ENCODE measurements at places on chromosomes 4 and X.
A peak's percentile ranks its signal among the peaks of the same experiment; 100 is the strongest.

GRCh38 chrX:137549073-137549472 lies 16.9 kb upstream of the ZIC3 start:
- no peak for DNase-seq

DNA sequence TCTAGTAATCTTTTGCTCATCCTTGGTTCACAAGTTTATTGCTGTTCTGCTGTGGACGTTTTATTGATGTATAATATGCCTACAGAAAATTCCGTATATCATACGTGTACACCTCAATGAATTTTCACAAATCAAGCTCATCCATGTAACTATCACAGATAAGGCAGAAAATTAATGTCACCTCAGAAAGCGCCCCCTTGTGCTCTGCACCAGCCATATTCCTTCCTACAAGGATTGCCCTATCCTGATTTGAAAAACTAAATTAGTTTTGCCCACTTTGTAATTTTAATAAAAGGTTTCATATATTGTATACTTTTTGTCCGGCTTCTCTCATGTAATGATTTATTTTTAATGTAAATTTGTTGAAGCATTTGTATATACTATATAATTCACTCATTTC lies 390.8 kb downstream of the ADGRL3 start:
- no peak for DNase-seq

DNA sequence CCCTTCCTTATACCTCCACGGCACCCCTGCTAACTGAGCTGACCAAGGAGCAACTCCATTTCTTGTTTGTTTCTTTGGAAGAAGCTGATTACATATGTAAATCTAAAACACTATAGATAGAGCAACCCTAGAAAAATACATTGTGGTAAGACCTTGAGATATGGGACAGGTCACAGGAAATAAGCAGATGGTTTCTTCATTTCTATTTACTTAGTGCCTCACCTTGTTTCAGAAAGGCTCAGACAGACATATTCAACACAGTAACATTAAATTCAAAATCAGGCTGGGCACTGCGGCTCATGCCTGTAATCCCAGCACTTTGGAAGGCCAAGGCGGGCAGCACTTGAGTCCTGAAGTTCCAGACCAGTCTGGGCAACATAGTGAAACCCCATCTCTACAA lies 47.3 kb downstream of the IRF2 start:
- no peak for DNase-seq

DNA sequence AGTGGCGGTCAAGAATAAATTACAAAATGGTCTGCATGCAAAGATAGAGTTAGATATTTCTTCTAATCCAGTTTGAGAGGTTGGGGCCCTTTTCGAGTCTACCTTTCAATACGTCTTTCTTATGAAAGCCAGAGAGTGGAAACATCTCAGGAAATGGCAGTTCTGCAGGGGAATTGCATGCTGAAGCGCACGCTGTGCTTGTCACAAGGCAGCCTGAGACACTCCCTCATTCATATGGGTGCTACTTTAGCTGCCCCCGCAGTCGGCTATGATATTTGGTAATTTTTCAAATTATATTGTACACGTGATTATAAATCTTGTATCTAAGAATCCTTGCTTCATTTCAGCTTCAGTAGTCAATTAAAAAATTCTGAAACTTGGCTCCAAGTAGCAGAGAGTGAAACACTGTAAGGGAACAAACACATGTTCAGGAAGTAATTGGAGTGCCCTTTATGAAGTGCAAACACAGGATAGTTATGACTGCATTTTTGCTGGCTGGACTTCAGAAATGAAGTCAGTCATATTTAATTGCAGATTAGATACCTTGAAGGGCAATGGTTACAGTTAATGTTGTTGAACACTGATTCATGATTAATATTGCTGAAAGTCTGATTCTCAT lies 145.5 kb upstream of the NAP1L5 start:
- DNase-seq: no peak

GRCh38 chr4:150038335-150039076 lies 39.7 kb upstream of the DCLK2 start:
- no peak for DNase-seq

- peak; percentile 12 for DNase-seq
Observed at GRCh38 chr4:38242822-38243387, 282.7 kb downstream of the PTTG2 start.

GRCh38 chr4:159297091-159297490 lies 194.2 kb downstream of the RAPGEF2 start:
- DNase-seq: no peak

DNA sequence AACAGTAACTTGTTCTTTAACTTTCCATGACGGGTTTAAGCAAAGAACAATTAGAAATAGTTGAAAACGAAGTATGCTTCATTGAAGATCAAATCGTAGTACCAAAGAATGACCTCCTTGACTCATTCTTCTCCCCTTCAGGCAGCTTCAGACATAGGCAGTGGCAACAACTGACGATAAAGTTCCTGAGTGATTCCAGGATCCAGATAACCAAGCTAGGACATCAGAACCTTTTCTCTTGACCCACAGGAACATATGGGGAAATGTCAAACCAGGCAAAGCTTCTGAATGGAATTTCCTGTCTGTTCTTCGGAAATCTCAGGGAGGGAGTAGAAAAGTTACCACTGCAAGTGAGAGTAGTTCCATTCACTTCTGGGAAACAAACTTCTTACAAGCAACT lies 74.2 kb downstream of the HS3ST1 start:
- no peak for DNase-seq

- no peak for DNase-seq
Observed at GRCh38 chr4:65337371-65337770, 332.9 kb downstream of the EPHA5 start.

DNA sequence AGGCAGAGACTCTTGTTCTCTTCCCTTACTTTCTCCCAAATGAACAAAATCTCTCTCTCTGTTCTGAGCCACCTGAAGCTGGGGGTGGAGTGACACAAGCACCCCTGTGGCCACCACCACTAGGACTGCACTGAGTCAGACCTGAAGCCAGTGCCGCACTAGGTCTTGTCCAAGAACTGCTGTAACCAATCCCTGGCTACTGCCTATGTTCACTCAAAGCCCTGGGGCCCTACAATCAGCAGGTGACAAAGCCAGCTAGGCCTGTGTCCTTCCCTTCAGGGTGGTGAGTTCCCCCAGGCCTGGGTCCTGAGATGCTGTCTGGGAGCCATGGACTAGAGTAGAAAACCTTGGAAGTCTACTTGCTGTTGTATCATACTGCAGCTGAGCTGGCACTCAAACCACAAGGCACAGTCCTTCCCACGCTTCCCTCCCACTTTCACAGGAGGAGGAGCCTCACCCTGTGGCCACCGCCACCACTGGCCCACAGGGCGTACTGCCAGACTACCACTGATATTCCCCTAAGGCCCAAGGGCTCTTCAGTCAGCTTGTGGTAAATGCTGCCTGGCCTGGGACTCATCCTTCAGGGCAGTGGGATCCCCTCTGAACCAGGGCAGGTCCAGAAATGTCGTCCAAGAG lies 119.1 kb downstream of the RTL9 start:
- DNase-seq: no peak

- peak; percentile 35 for DNase-seq
Observed at GRCh38 chr4:54063737-54064316, 578 bp downstream of the CHIC2 start.

GRCh38 chr4:139971111-139971510 lies 182.9 kb downstream of the MAML3 start:
- DNase-seq: no peak

DNA sequence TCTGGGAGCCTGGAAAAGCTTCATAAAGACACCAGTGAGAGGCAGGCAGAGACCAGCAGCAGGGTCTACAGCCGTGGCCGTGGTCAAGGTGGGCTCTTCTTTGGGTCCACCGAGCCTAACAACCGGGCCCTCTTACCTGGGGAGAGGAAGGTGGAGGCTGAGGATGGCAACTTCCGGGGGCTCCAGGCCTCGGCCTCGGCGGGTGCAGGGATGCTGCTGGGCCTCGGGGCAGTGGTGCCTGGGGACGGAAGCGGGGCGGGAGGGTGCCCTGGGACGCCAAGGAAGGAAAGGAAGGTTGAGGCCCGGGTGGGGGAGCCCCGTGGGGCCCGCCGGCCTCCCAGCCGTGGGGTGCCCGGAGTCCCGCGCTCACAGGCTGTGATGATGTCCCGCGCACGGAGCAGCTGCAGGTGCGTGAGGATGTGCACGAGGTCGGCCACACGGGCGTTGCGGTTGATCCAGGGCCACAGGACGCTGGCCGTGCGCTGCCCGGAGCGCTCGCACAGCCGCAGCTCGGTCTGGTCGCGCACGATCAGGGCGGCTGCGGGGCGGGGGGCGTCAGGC lies 561 bp downstream of the IRAK1 start:
- no peak for DNase-seq

DNA sequence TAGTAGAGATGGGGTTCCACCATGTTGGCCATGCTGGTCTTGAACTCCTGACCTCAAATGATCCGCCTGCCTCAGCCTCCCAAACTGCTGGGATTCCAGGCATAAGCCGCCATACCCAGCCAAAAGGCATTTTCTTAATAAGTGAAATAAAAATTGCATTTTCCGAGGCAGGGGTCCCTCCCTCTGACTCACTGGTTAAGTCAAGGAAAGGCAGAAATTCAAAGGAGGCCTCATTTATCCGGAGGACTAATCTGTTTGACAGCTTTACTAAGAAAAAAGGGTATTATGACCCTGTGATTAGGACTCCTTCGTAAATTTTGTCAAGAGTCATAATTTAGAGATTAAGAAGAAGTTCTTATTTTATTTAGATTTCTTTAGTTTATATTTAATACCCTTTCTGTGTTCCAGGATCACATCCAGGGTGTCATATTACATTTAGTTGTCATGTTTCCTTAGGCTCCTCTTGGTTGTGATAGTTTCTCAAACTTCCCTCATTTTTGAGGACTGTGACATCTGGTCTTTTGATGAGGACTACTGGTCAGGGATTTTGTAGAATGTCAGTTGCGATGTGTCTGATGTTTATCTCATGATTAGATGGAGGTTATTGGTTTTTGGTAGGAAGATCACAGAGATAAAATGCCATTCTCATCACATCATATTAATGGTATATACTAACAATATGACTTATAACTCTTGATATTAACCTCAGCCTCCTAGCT lies 753.7 kb upstream of the AMOT start:
- DNase-seq: no peak

GRCh38 chr4:77742054-77742453 lies 77.1 kb downstream of the CNOT6L start:
- DNase-seq: no peak

DNA sequence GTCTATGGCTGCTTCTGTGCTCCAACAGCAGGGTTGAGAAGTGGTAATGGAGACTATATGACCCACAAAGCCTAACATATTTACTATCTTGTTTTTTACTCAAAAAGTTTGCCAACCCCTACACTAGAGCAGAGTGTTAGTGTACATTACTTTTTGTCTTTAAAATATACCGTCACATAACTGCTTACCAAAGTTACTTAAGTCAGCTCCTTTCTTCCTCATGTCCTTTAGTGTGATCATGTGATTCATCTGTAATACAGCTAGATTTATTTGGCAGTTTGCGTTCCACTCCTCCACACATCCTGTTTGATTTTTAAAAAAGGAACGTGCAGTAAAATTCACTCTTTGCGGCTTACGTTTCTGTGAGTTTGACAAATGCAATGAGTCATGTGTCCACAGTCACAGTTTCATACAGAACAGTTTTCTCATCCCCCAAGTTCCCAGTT lies 162.4 kb upstream of the GPRIN3 start:
- DNase-seq: no peak

DNA sequence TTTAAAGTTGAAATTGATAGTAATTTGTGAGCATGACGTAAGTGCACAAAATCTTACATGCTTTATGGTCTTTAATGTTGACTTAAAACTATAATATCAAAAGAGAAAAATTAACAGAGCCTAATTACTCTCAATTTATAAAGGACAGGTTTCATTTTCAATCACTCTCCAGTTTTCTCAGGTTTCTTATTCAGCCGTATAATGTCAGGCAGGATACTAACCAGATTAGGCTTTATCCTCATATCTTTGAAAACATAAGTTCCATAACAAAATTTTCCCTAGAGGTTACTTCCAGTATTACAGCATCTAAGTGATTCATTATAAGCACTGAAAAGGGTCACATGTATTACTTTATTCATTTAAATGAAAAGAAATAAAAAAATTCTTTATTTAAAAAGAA lies 492.1 kb downstream of the PACRGL start:
- DNase-seq: no peak

- DNase-seq: no peak
Observed at GRCh38 chrX:39721566-39722279, 376.0 kb downstream of the BCOR start.

GRCh38 chr4:76166480-76166879 lies 18.3 kb upstream of the NUP54 start:
- no peak for DNase-seq

DNA sequence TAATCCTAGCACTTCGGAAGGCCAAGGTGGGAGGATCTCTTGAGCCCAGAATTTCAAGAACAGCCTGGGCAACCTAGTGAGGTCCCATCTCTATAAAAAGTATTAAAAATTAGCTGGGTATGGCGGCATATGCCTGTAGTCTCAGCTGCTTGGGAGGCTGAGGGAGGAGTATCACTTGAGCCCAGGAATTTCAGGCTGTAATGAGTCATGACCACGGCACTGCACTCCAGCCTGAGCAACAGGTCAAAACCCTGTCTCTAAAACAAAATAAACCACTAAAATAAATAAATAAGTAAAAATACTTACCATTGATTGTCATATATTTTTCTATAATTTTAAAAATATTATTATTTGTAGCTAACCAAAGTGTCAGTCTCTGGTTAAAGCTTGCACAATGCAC lies 315.6 kb upstream of the SMIM31 start:
- no peak for DNase-seq

- DNase-seq: peak; percentile 10
Observed at GRCh38 chrX:119502727-119503483, 34.7 kb downstream of the SLC25A5 start.

DNA sequence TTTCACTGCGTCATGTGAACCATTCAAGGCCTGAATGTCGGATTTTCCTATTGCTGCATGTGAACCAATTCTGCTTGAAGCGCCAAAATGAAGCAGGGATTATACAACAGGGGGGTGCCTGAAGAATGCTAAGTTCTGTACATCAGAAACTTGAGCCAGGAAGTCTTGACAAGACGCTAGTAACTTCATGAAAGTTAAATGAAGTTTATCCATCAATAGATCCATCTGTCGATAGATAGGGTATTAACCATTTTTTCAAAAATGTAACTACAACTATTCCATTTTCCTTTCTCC lies 590 bp upstream of the NAF1 start:
- DNase-seq: no peak

DNA sequence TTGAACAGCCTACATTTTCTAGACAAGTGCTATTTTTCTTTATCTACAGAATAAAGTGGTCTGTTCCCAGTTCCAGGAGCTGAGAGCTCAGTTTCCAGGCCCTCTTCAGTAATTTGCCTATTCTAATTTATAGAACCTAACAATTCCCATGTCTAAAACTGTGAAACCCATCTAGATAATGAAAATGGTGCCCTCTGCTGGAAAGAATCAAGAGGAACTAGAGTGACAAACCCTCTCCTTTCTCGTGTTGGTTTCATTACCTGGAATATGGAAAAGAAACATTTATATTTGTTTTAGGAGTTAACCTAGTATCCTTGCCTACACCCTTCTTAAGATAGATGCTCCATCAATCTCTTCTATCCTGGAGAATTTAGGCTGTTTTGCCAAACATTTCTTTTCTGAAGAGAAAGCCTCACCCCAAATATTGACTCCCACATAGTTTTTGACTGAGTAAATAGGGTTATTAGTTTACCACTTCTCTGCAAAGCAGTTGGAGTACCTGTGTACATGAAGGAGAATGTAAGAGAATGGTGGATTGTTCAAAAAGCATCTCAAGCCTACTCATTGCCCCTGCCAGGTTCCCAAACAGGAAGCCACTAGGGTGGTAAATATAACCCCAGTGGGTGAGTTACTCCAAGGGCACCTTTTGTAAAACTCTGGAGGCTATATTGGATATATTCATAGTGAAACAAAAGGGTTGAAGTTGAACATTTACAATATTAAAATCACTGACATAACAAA lies 121.6 kb downstream of the RASL11B start:
- no peak for DNase-seq

- no peak for DNase-seq
Observed at GRCh38 chr4:86587381-86588140, 6.6 kb upstream of the PTPN13 start.

Data from activated effector memory CD4-positive, alpha-beta T cell treated with Interleukin-2 at 50 U/mL for 16 hours (primary cell).